Stimulated activated naive CD8-positive, alpha-beta T cell treated with anti-CD3 and anti-CD28 coated beads, Interleukin-15, Interleukin-2, amounts not matched to agents 100 U/mL and 50 U/mL, for 24 hours (primary cell): ENCODE measurements at places on chromosomes 5 and 9.

DNA sequence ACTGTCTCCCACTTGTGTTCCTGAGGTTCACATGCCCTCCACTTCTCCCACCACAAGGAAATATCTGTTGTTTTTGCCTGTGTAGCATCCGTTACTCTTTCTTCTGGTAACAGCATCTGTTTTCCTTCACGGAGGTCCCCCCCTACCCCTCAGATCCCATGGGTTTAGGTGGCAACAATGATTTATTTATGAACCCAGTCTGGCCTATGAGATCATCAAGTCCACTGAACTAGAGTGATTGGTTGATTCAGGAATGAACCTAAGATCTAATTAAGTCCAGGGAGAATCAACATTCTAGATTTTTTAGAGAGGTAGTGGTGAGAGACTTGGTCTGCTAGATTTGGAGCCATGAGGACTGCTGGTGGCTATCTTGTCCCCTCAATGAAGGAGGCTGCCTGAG, 166.8 kb downstream of the NR3C1 start:
- DNase-seq, result no peak

DNA sequence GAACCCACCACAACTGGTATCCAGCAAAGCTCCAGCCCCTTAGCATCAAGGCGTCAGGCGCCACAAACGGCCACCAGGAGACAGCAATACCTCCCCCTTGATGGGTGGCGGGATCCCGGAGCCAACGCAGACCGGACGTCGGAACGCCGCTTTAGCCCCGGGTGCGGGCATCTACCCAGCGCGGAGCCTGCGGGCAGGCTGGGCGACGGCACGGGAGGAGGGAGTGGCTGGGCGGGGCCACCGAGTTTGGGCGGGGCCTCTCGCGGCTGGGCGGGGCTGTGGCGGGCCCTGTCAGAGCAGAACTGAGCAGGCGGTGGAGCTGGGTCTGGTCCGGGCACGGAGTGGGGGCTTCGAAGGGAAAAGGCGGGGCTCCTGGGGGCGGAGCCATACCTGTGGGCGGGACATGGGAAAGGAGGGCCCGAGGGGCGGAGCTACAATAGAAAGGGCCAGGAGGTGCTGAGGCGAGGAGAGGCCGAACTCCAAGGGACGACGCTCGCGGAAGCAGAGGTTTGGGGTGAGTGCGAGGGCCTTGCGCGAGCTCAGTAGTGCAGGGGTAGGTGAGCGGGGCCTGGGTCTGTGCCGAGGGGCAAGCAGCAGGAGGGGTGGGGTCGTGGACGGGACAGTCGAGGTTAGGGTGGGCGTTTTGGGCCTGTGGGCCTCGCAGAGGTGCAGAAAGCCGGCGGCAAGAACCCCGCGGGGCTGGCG, 40.2 kb upstream of the GARNL3 start:
- peak; percentile 86 for DNase-seq

DNA sequence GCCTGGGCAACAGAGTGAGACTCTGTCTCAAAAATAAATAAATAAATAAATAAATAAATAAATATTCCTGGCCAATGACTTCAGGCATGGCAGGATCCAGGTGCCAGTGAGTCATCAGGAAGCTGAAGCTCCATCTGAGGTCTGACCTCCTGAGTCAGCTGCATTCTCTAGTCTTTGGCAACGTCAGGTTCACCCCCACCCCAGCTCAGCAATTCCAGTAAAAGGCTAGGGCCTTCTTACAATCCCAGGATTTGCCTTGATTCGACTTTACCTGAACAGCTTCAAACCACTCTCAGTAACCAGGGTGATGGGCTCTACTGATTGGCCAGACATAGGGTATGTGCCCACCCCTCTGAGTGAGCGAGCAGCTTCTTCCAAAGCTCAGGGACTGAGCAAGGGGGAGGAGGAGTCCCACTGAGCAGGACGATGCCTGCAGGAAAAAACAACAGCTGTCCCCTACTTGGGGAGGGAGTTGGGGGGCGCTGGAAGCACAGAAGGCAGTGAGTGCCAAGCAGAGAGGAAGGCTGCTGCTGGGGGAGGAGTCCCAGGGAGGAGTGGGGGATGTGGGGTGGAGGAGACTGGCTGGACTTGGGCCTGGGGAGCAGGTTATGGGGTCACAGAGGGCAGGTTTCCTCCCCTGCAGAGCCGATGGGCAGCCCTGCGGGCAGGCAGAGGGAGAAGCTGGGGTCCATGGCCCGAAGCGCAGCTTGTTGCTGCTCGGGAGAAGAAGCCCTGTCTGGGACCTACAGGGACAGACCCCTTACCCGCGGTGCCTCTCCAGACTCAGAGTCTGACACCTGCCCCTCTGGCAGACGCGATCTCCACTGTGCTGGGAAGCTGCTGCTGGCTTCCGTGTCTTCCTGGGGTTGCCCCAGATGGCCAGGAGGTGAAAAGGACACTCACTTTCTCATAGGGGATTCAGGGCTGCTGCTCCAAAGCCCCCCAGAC, 25.9 kb upstream of the UNC5A start:
- DNase-seq, result no peak

DNA sequence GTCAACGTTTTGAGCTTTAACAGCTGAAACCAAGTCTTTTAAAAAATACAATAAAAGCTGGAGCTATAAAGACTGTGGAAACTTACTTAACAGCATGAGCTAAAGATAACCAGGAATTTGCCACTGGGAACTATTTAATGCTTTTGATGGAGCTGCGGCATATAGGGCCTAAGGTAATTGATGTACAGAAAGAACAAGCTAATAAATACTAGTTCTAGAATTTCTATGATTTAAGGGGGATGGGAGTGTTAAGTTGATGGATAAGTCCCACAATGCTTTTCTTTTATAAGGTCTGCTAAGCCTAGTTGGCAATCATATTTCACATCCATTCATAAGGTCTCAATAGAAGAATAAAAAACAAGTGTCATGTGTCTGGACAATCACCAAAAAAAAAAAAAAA, 334.0 kb upstream of the DMAC1 start:
- DNase-seq, result no peak

- DNase-seq, result no peak
Observed at GRCh38 chr5:113202746-113203716, 226.4 kb downstream of the DCP2 start.

DNA sequence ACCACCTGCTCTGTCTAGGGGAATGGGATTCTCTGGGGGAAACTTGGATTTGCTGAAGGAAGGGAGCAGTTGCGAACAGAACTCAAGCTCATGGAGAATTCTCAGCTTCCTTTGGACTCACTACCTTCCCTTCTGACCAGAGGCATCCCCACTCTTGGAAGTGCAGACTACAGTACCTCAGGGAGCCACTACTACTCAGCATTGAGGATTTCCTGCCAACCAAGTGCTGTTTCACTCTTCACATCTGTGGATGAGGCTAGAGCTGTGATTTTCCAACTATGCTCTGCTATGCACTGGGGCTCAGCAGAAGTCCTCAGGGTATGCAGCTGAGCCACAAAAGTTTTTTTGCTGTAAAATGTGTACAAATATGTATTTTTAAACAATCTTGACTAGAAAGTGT, 43.9 kb downstream of the MACROH2A1 start:
- DNase-seq, result no peak

GRCh38 chr5:157322581-157322980, 56.7 kb downstream of the CYFIP2 start:
- no peak for DNase-seq

DNA sequence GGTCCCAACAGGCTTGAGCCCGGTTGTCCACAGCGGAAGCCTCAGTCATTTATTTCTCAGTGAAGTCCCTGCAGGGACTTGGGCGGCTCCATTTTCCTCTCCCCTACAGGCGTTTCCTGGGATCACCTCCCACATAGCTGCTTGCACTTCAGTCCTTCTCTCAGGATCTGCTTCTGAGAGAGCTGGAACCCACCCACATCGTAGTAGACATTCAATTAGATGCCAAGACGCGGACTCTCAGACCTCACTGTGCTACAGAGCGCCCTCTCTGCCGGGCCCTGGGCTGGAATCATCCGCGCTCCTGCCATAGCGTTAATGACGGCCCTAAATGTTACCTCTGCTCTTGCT, 54.0 kb upstream of the ROR2 start:
- no peak for DNase-seq

DNA sequence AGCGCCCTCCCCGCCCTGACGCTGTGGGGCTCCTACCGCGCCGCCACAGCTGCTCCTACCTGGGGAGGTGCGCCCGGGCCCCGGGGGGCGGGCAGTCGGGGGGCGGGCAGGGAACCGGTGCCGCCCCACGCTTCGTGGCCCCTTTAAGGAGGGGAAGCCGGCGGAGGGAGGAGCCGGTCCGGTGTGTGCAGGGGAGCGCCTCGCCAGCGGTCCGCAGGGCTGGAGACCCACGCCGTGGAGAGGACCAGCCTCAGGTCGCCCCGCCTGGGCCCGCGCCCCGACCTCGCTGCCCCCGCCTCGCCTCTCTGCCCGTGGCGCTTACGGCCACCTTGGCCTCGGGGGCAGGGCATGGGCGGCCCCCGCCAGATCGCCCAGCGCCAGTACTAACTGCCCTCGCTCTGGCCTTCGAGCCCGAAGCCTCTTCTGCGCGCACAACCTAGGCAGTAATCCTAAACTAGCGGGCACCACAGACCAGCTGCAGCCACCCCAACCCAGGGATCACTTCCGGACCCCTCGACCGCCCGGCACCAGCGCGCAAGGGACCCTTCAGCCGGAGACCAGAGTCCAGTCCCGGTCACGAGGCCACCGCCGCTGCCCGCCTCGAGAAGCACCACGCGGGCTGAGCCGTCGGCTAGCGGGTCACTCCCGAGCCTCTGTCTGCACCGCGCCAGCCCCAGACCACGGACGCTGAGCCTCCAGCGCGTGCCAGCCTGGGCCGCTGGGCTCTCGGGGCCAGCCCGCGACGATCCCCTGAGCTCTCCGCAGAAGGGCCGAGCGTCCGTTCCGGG, at the start of gene FOXE1:
FOXE1 (plus strand) TSS at position 171 of the 788 bp plus-strand sequence. CDS start 689 bp downstream, outside the sequence.
- DNase-seq, result no peak

DNA sequence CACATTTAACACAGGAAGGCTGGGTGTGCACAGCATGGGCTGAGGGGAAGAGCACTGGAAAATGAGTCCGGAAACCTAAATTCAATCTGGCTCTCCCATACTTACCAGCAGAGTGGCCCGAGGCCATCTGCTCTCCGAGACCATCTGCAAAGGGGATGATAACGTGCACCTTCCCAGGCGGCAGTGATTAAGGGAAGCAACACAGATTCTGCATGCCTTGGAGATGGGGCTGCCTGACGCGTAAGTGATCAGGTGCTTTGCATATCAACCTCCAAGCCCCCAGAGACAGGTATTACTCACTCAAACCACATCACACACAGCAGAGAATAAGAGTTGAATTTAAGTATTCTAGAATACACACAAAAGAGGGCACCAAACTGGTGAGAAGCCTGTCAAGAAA, 9.1 kb downstream of the EPB41L4B start:
- no peak for DNase-seq

DNA sequence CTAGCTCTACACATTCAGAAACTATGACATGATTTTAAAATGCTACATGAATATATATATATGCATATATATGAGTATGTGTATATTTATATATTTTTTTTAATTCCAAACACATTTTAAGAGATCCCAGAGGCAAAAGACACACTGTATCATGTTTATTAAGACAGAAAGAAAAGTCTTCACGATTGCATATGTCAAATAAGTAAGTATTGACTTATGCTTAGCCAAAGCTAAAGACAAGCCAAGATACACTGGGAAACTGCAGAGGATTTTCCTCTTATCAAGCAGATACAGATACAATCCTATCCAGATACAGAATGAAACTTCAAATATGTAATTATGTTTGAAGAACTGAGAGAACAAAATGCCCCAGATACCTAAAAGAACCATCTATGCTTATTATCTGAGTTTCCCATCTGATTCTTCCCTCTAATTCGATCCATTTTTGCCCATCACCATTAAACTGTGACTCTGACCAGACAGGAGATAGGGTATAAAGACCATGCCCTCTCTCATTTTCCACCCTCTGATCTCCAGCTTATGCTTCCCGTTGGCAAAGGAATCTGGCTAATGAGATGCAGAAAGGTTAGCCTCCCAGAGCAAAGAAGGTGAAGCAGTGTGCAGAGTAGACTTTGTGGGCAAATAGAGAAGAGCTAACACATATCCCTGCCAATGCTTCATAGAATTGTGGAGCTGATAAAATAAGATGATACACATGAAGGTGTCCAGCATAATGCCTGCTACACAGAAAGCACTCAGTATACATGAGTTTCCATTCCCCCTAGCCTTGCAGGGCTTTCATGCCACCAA, 131.0 kb upstream of the TARS1 start:
- no peak for DNase-seq

- no peak for DNase-seq
Observed at GRCh38 chr9:19104515-19105282, 2.0 kb upstream of the HAUS6 start.
